ENCODE measurements at places on chromosomes 4 and X.

DNA sequence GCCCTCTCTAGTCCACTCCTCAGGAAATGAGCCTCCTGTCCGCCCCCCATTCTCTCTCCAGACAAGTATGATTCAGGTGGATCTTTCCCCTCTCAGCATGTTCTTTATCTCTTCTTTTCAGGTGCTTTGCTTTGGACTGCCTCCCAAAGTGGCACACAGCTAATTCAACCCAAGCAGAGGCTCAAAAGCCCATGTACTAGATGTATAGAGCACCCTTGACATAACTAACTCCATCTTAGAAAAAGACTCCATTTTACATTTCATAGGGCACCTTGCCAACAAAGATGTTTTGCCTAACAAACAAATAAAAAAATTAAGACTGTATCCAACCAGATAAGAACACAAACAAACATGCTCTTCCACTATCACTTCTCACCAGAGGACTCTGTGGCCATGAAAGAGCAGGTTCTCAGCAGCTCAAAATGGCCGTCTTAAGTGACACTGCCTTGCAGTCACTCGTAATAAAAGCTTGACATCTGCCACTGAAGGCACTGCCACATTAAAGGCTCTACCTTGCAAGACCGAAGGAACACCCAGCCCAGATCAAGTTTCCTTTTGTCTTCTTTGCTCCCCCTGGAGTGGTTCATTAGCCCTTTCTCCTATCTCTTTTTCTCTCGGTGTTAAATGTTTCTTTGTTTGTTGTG lies 84.9 kb upstream of the TAB3 start:
- DNase-seq = no peak

GRCh38 chrX:106177106-106177981 lies 9.2 kb downstream of the PWWP3B start:
- no peak for DNase-seq

DNA sequence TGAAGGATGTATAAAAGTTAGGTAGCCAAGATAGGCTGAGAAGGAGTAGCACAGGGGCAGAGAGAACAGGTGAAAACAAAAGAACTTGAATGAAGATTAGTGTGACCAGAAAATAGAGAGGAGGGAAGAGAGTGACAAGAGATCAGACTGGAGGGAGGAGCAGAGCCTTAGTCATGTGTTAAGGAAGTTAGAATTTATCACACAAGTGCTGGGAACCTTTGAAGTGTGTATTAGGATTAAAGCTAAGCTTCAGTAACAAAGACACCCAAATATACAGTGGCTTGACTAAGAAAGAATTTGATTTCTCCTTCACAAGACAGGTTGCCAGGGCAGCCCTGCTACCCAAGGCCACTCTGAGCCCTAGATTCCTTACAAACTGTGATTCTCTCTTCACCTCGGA lies 10.7 kb upstream of the CCDC149 start:
- DNase-seq = no peak

DNA sequence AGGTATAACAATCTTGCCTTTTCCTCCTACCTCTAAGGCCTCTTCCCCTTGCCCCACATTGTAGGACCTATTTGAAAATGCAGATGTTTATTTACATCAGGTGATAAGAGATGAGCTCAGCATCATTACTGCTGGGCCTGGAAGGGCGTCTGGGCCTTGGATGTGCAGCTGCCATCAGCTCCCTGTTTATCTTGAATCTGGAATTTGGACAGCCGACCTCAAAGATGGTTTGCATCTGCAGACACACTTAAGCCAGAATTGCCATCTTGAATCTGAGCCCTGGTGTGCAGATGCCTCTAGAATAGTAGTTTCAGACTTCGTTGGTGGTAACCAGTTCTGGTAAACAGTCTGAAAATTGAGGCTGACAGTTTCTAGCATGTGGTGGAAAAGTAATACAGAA lies 59.0 kb downstream of the FAM193A start:
- no peak for DNase-seq

DNA sequence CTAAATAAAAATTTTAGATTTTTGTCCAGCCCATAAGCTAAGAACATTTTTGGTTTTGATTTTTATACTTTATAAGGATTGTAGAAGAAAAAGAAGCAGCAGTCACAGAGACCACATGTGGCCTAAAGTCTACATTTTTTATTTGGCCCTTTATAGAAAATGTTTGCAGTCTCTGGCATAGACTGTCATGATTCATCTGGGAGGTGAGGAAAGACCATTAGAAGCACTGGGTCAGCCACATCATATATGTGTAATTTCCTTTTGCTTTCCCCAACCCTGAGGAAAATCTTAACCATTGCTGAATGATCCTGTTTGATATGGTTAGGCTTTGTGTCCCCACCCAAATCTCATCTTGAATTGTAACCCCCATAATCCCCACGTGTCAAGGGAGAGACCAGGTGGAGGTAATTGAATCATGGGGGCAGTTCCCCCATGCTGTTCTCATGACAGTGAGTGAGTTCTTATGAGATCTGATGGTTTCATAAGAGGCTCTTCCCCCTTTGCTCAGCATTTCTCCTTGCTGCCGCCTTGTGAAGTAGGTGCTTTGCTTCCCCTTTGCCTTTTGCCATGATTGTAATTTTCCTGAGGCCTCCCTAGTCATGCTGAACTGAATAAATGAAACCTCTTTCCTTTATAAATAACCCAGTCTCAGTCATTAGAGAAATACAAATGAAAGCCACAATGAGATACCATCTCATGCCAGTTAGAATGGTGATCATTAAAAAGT lies 12.1 kb upstream of the COPS4 start:
- DNase-seq = no peak

- no peak for DNase-seq
Measured at GRCh38 chr4:25881193-25881592, 18.4 kb upstream of the SEL1L3 start.

DNA sequence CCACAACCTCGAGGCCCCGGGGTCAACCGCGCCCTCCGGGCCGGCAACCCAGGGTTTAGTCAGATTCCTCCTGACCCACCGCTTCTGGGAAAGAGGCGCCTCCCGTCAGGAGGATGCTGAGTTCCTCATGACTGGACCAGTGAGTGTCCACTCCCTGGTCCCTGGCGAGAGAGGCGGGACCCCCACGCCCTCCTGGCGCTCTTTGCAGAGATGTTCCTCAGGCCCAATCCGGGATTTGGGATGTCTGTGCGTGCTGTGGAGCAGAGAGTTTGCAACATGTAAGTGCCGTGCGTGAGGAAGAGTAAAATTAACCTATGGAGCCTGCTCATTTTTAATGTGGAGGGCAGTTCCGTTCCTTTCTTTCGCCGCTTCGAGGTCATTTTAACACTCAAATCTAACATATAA lies 824 bp upstream of the UGDH start:
- DNase-seq = no peak

GRCh38 chr4:174764105-174764729 lies 64.8 kb downstream of the GLRA3 start:
- DNase-seq = peak; percentile 20

DNA sequence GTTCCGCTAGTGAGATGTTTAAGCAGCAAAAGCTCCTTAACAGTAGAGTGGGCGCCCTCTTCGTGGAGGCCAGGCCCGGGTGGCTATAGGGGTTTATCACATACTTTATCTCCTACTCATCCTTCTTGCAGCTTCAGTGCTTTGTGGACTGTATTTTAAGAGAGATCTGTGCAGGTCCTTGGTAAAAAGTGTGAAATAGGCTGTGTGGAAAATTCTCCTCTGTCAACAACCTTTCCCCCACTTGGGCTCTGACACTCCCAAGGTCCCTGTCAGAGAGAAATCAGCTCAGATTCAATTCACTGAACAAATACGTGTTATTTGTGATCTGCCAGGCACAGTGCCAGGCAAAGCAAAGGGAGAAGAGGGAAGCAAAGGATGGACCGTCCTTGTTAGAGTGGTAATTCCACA lies 214.3 kb upstream of the PPARGC1A start:
- no peak for DNase-seq

DNA sequence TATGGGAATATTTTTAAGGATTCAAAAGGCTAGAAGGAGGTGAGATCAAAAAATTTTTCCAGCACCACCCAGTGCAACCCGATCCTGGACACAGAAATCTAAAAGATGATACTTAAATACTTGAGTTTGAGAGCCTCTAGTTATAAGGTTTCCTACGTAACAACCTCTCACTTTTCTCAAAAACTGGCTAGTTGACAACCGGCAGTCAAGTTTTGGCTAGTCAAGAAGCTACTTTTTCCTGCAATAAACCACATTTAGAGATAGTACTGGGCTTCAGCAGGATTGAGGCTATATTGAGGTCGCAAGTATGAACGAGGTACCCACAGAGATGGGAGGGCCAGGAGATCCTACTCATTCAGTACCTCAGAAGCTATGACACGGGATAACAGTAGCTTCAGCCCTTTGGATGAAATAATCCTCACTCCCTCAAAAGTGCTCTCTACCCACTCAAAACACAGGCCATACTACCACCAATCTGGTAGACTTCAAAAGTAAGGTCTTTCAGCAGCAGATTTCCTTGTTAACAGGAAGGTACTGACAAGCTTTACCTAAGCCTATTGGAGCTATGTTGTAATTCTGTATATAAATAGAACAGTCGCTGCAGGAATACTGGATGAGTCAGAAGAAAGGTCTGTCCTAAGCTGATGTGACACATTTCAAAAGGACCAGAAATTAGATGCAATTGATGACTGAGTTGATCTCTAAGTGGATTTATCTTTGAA lies 1.5 kb upstream of the TSPAN5 start:
- DNase-seq = peak; percentile 51

- no peak for DNase-seq
Measured at GRCh38 chr4:31383767-31384166, 663.6 kb downstream of the PCDH7 start.

DNA sequence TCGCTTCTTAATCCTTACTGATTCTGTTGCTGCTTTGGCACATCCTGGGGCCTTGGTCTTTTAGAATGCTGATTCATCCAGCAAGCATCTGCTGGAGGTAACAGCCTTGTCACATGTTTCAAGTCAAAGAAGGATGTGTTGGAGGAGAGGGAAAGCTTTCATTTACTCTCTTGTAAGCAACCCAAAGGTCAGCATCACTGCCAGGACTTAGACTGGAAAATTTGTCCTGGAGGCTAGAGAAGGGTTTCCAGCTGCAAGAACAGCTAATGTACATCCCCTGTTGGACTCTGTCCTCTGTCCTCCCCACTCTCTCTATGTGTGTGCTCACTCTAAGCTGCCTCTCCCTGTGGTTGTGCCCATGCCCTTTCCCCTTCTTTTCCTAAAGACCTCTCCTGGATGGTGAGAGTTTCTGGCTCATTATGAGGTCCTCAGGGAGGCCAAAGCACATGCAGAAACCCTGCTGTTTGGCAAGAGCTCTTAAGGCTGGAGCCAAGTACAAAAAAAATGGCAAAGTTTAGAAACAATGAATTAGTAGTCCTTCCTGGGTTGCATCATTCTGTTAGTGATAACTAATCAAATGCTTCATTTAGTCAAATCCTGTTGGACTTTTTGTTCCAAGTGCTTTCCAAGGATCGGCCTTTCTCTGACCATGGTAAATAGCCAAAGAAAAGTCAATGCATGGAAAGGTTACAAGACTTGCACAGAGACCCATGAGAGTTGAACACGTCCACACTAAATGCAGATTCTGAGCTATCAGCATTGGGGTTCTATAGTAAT lies 13.4 kb upstream of the SRPX start:
- DNase-seq = no peak

GRCh38 chr4:518569-519083 lies 19.6 kb downstream of the PIGG start:
- DNase-seq = no peak

DNA sequence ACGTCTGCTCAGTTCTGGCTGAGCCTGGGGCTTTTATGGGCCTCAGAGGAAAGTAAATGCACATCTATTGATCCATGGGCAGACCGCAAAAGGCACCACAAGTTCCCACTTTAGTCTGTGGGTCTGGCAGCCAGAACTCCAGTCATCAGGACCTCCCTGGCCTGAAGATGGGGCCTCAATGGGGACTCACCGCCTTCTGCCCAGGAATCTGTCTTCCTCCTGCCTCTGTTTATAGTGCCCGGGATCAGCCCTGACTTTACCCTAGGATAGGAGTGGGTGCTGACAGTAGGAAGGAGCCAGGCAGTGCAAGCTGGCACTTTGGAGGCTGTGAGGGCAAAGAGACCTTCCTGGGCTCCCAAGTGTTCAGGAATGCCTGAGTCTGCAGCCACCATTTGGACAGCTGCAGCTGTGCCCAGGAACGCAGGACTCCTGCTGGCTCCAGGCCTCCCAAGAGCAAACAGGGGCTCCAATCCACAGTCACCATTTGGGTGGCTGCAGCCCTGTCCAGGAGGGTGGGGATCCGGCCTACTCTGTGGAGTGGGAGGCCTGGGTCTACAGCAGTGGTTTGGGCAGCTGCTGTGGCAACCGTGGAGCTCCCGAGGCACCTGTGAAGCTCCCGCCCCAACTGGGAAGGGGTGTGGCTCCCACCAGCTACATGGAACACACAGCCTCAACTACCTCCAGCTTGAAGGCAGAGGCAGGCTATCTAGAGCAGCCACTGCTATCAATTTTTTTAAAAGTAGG lies 1440.9 kb upstream of the ADGRL3 start:
- no peak for DNase-seq

DNA sequence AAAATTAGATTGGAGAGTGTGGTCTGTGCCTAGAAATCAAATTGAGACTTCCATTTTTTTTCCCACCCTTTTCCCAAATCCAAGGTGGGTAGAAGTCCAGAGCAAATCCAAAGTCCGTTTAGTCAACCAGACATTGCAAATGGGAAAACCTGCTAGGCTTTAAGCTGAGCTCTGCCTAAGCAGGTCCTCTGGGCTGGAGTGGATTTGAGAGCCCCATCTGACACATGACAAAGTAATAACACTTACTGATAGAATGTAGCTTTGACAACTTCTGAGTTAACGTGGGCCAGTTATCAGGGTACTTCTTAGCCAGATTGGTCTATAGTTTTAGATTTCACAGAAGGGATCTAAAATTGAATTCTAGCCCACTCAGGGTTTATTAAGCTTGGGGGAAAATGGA lies 242.3 kb downstream of the GALNTL6 start:
- DNase-seq = no peak

GRCh38 chrX:39605183-39605582 lies 492.6 kb downstream of the BCOR start:
- no peak for DNase-seq

DNA sequence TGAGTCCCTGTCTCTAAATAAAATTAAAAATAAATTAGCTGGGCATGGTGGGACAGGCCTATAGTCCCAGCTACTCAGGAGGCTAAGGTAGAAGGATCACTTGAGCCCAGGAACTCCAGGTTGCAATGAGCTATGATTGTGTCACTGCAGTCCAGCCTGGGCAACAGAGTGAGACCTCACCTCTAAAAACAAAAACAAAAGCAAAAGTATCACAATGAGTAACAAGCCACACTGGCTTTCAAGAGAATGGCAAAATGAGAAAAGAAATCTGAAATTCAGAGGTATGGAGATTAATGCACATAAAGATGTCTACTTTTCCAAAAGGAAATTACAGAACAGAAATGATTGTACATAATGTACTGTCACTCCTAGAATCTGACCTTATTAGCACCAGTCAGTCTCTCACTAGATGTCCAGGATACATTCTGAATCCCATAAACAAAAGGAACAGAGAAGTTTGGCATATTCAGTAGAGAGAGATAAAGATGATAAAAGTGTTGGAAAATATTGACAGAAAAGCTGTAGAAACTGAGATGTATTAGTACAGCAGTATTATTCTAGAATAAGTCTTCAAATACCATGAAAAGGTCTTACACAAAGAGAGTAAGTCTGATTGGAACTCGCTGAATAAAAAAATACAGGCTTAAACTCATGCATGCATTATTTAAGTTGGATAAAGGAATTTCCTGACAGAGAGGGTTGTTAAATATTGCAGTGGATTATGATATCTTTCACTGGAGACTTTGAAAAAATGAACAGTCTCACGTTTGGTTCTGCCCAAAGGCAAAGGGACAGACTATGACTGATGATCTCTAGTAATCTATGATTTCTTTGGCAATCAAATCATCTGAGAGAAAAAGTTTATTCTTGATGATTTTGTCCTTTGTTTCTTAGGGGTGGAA lies 102.5 kb downstream of the SH3RF1 start:
- peak; percentile 23 for DNase-seq

GRCh38 chr4:2468456-2469191 lies at the start of gene RNF4:
Gene RNF4, plus strand, starts transcription at chr4:2469106. Its CDS starts 21,388 bp downstream, at chr4:2490494.
- DNase-seq = peak; percentile 98
